ENCODE measurements at places on chromosomes 5 and 9.

DNA sequence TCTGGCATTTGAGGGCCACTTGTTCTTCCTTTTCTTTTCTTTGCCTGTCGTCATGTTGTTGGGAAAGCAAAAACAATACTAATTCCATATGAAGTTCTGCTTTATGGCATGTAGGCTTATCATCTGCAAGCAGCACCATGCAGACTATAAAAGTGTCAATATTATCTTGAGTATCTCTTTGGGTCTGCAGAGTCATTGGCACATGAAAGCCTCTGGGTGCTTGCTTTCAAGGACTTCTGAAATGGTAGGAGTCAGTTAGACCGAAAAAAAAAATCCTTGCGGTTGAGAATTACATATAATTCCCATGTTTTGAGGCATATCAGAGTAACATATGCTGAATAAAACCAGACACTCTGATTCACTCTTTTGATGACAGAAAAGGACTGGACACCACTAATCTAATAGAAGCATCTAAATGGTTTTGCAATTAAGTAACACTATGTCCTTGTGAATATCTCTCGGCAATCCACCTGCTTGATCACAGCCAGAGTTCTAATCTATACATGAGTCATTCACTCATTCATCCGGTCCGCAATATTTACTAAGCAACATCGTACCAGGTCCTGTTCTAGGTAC lies 44.4 kb downstream of the GNAQ start:
- no peak for DNase-seq

GRCh38 chr5:168227001-168227400 lies 64.4 kb upstream of the WWC1 start:
- no peak for DNase-seq

- DNase-seq, result no peak
These were observed 17.0 kb downstream of the IARS1 start for GRCh38 chr9:92276331-92277032.

DNA sequence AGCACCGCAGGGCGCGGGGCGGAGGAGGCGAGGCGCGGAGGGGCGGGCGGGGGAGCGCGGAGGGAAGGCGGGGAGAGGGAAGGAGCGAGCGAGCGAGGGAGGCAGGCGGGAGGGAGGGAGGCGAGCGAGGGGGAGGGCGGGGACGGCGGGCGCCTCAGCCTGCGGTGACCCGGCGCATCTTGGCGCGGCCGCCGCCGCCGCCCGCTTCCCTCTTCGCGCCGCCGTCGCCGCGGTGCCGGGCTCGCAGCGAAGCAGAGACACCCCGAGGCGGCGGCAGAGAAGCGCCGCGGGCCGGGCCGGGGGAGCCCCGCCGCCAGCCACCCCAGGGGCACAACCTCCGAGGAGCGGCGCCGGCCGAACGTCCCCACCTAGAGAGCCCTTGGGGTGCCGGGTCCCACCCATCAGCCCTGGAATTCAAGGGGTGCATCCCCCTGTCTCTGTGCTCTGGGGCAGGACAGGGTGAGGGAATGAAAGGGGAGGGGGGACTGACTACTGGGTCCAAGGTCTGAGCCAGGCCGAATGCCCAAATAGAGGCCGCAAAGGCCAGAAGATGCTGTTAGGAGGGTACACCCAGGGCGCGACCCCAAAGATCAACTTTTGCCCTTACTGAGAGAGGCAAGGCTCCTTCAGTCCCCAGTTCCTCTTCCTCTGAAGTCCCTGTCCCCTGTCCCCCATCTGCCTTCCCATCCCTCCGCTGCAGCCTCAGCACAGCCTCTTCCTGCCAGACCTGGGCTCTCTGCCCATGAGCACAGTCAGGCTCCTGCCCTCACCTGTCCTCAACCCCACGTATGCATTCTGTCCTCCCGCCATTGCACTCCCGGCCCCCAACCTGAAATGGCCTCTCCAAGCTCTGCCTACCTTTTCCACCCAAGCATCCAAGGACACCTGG lies at the start of gene ADAMTS2:
ADAMTS2 (minus strand) TSS at position 29 of the 889 bp plus-strand sequence. CDS start 133 bp downstream, outside the sequence.
- no peak for DNase-seq

- no peak for DNase-seq
These were observed 165.7 kb downstream of the KCTD16 start for GRCh38 chr5:144336191-144336961.

DNA sequence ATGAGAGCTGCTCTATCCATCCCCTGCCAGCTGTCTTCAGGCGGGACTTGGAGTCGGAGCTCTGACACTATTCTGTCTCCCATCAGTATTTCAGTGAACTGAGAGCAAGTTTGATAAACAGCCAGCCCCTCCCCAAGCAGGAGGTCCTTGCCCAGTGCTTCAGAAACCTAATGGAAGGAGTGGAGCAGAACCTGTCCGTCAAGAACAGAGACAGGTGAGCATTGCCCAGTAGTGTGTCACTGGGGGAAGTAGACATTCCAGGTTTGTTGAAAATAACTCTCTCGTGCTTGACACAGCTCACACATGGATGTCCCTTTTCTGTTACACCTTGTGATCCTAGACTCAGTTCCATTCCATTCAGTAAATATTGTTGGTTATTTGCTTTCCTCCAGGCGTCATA lies 13.2 kb upstream of the TLX3 start:
- DNase-seq, result no peak

- no peak for DNase-seq
These were observed 166.8 kb upstream of the TARS1 start for GRCh38 chr5:33273985-33274384.

- no peak for DNase-seq
These were observed 36.4 kb downstream of the LARP1 start for GRCh38 chr5:154791535-154791934.

DNA sequence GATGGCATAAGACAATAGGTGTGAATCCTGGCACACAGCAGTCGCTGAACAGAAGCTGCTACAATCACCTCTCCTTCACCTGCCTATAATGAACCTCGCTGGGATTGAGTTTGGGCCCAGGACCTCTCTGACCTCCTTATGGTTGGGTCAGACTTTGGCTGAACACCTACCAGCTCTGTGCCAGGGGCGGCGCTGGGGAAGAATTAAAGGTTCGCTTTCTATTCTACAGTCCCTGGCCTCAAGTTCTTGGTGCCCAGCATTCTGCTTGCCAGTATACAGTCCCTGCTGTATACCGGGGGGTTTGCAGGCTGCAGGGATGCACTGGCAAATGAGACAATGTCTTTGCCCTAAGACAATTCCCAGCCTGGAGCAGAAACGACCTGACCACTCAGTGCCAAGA lies 895 bp upstream of the STRBP start:
- DNase-seq, result no peak

- DNase-seq, result no peak
These were observed 21.9 kb downstream of the CSF2 start for GRCh38 chr5:132095424-132095972.

GRCh38 chr5:174064171-174064570 lies 18.7 kb downstream of the NSG2 start:
- DNase-seq, result no peak
